ENCODE measurements at places on chromosomes 1 and 21.

DNA sequence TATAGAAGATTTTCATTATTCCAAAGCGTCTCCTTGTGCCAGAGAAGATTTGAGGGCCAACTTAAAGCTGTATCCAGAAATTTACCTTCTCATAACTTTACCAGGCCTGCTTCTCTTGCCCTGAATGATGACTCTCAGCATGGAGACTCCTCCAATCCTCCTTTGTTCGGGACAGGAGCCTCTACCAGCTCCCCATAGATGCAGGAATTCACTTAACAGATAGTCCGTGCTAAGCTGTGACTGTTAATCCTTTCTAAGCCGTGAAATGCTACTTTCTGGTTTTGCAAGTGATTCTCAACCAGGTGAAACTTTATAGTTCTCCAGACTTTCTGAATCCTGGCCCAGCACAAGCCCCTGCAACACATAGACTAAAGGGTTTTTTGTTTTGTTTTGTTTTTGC lies 31.8 kb upstream of the KCND3 start:
- no peak for DNase-seq

- no peak for DNase-seq
Measured at GRCh38 chr1:162721471-162721870, 69.0 kb upstream of the HSD17B7 start.

DNA sequence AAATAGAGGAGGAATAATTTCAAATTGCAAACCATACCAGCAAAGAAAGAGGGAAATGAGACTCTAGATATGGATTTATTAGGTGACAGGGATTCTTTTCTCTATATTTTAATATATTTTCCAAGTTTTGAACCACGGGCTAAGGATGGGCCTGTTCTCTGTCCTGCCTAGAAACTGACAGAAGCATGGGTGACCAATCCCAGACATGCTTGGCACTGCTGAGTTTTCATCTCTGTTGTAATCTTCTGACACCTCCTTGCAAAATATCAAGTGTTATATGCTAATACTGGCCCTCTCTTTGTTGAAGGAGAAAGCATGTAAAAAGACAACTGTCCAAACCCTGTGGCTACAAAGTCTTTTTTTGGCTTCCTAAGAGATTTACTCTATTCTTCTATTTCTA lies 774 bp upstream of the ANGPTL7 start:
- DNase-seq, result no peak

DNA sequence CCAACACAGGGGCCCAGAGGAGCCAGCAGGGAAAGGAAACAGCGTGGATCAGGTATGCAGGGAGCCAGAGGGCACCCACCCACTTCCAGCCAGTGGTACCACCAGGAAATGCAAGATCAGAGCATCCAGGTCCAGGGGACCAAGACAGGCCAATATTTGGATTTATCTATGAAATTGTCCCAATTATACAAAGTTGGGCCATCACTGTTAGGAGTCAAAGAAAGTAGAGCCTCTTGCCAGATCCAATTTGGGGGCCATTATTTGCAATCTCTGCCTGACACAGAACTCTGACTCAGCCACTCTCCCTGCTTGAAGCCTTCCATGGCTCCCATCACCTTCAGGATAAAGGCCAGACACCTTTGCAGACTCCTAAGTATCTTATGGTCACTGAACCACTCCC lies 21.1 kb upstream of the TAS1R2 start:
- no peak for DNase-seq

- DNase-seq, result peak; percentile 85
Measured at GRCh38 chr1:218345673-218346390, 696 bp downstream of the TGFB2 start.

GRCh38 chr1:106846656-106847055 lies 209.8 kb upstream of the PRMT6 start:
- no peak for DNase-seq

- DNase-seq, result no peak
Measured at GRCh38 chr1:68819190-68819829, 322.4 kb upstream of the DEPDC1 start.

GRCh38 chr1:214135886-214136285 lies 145.1 kb upstream of the SMYD2 start:
- no peak for DNase-seq
